Activated naive CD4-positive, alpha-beta T cell (primary cell): ENCODE measurements at places on chromosomes 16 and 17.

- DNase-seq = no peak
These were observed 9.4 kb upstream of the ENGASE start for GRCh38 chr17:79065105-79065670.

- no peak for DNase-seq
These were observed 993 bp upstream of the ANKRD11 start for GRCh38 chr16:89491238-89491869.

DNA sequence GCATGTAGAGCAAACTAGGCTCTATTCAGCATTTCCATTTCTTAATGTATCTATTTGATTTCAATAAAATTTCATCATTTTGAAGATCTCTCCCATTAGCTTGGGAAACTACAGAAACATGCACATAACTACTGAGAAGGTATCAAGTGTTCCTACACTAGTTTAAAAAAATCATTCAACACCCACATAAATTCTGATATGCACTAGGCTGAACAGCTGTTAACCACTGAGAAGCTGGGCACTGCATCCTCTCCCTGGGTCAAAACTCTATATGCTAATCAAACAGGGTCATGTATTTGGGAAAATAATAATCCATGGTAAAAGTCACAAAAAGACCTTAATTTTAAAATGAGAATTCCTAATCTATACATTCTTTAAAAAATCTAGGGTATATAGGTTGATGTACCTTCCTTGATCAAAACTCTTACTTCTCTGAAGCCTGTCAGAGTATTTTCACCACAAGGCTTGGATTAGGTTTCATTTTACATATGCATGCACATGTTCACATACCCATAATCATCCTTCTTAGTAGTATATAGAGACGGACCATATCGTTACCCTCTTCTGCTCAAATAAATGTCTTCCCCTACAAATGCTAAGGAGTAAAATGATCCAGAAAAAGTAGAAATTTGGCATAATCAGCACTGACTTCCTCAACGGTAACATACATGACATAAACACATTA, 57.2 kb downstream of the KANSL1 start:
- DNase-seq = no peak

DNA sequence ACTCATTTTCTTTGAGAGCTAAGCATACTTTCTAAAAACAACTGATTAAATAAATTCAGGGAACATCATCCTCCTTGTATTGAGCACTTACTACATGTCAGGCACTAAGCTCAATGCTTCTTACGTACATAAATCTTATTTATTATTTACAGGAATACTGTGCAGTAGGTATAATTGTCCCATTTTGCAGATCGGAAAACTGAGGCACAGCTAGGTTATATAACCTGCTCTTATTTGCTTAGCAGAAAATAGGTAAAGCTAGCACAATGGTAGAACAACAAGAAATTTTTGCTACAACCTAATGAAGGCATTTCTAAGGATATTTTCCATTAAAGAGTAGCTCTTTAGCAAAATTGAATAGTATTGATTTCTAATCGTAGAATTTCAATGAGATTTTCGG, 168.7 kb upstream of the KCNJ16 start:
- DNase-seq = no peak

GRCh38 chr17:38732376-38733281, 2.5 kb downstream of the CISD3 start:
- no peak for DNase-seq

DNA sequence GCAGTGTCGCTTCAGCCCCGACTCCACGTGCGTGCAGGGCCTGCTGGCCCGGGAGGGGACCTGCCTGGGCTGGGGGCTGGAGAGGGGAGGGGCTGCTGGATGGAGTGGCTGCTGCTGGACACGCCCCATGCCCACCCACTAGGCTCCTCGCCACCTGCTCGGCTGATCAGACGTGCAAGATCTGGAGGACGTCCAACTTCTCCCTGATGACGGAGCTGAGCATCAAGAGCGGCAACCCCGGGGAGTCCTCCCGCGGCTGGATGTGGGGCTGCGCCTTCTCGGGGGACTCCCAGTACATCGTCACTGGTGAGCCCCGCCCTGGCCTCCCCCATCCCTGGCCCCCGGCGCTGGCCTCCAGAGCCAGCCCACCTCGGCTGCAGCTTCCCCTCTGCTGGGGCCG, 2.4 kb downstream of the BRICD5 start:
- DNase-seq = no peak

DNA sequence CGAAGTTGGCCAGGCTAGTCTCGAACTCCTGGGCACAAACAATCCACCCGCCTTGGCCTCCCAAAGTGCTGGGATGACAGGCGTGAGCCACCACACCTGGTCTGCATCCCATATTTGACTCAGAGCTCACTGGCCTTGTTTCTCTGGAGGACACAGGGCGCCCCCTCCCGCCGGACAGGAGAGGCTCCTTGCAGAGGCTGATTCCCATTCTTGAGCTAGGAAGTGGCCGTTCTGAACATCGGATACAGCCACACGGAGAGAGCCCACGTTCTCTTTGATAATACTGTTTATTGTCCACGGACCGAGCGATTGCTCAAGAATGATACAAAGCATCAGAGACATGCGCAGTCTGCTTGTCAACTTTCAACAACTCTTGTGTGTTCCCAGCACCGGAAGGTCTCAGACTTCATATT, 12.1 kb upstream of the USP36 start:
- no peak for DNase-seq

DNA sequence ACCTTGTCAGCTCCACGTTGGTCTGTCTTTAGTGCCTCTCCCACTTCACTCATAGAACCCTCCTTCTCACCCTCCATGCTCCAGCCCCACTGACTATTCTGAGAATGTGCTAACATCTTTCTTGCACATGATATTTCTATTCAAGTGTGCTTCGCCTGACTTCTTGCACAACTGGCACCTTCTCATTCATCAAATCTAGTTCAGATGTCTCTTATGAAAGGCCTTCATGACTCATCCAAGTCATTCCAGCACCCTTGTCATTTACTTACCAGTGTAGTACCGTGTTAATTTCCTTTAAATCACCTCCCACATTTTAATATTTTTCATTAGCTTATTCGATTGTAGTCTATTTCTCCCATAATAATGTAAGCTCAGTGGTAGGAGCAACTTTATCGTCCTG, 197.8 kb upstream of the PIRT start:
- no peak for DNase-seq

DNA sequence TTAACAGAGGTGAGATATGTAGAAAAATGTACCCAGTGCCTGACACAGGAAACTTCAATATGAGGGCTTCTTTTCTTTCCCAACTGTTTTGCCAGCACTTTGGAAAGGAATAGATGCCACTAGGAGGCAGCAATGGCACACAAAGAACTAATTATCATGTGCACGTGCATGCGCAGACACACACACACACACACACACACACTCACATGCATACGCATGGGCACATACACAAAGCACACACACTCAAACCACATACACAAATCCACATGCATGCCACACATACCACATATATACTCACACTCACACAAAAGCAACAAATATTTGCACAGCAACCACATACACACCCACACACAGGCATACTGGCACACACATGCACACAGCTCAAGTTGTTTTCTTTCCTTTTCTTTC, 8.8 kb upstream of the CEP112 start:
- DNase-seq = no peak

- no peak for DNase-seq
These were observed 422.1 kb upstream of the SALL1 start for GRCh38 chr16:51573191-51573590.

DNA sequence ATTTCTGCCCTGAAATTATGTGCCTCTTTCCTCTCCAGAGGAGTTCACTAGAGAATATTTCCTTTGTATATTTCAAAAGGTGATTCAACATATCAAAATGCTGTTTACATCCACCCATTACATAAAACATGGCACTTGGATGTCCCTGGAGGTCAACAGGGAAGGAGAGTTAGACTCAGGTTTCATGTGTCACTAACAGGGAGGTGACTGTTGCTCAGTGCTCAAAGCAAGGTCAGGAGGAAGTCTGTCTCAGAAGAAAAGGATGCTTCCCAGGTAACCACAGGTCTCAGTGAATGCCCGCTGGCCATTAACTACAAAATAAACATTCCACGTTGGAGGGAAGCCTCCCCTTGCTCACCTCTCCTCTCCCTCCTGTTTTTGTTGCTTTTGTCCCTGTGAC, 198.6 kb downstream of the AXIN2 start:
- DNase-seq = no peak

DNA sequence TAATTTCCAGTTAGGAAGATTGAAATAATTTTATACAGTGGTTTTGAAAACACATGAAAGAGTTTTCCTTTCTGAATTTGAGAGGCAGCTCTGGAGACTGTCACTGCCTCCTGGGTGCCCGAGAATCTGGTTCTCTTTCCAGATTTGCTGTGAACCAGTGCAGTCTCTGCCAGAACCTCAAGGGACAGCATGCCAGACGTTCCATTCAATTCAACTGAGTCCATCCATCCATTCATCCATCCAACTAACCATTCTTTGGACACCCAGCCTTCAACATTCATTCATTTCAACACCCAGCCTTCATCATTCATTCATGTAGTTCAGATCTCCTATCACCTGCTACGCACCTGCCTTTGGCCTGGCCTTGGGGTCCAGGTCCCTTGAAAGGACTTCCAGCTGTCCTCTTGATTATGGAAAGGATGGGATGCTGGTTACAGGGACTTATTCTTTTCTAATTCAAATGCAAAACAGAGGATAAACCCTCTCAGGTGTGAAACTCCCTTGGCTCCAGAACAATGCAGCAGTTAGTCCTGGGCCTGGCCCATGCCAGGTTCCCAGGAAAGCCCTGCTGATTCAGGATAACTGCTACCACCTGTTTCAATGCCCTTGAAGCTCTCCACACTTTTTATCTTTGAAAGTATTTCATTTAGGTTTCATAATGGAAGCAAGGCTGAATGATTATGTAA, 68.7 kb downstream of the WSCD1 start:
- no peak for DNase-seq

- DNase-seq = no peak
These were observed 43.0 kb upstream of the RHBDL3 start for GRCh38 chr17:32222621-32223020.

DNA sequence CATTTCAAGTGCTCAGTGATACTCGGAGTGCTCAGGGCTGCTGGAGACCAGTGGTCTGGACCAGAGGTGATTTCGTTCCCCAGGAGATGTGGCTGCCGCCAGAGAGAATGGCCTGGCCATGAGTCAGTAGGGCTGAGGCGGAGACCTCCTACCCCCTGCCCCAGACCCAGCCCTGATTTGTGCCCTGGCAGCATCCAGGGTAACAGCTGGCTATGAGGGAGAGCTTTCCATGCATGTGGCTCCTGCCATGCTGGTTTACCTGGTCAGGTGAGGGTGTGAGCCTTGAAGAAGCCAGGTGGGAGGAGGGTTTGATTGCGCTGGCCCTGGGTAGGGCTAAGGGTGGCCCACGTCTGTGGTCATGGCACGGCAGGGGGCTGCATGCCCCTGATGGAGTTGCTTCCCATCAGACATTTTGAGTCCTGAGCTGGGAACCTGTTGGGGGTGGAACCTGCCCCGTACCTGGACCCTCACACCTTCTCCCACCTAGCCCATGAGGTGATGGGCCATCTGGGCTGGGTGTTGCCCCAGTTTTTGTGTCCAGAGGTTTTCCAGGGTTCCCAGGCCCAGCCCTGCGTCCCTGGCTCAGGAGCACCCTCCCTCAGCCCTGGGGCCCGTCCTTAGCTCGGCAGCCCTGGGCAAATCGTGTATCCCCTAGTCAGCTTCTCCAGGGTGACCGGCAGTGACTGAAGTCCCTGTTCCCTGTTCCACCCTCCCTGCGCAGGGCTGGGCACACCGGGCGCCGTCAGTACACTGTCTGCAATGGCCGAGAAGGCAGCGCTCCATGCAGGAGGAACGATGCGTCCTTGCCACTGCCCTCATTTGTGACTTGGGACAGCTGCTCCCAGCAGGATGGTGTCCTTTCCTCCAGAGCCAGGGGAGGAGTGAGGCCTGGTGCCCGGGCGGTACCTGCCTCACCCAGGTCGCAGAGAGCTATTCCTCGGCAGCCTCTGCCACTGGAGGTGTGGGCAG, 9.0 kb upstream of the CSNK1D start:
- no peak for DNase-seq

DNA sequence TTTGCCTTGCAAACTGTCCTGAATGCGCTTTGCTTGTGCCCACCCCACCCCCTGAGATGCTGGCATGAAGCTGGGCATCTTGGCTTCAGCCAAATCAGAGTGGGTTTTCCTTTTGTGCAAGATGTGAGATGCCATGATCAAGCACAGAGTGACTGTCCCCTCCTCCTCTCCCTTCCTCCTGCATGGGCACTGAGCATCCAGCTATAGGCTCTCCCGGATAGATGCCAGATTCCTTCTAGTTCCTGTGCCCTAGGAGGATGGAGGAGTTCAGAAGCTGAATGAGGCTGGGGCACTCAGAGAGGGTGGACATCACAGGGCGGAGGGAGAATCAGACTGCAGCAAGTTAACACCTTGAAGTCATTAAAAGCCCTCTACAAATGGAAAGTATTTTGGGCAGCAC, 384.1 kb upstream of the CCL2 start:
- no peak for DNase-seq

- no peak for DNase-seq
These were observed 16.3 kb downstream of the ATAD5 start for GRCh38 chr17:30848021-30848420.

- DNase-seq = no peak
These were observed 139.5 kb upstream of the PMFBP1 start for GRCh38 chr16:72311426-72311825.

GRCh38 chr17:79077587-79077986, 3.0 kb downstream of the ENGASE start:
- no peak for DNase-seq

GRCh38 chr17:76370261-76370993, 14.0 kb upstream of the SPHK1 start:
- no peak for DNase-seq

DNA sequence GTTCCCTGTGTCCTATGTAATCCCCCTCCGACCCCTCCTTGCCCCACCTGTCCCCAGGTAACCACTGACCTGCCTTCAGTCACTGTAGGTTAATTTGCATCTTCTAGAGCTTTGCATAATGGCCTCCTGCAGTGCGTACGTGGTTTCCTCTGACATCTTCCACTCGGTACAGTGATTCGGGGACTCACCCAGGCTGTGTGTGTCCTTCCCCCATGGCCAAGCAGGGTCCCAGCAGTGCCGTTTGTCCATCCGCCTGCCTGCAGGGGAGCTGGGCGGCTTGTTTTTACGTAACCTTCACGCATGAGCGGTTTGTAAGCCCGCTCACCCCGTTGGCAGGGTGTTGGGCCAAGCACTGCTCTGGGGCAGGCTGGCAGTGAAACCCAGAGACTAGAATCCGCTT, 7.9 kb downstream of the MAPK8IP3 start:
- no peak for DNase-seq

DNA sequence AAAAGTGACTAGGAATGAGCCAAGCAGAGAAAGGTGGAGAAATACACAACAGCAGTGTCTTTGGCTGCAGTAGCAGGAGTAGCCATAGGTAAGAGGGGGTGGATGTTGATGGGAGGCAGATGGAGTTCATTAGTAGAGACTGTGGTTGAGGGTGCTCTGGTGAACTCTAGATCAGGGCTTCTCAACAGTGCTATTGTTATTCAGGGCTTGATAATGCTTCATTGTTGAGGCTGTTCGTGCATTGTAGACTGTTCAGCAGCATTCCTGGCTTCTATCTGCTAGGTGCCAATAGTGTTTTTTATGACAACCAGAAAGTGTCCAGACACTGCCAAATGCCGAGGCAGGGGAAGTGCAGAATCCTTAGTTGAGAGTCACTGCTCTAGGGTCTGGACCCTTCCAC, 3.6 kb downstream of the ALKBH5 start:
- DNase-seq = no peak
